ENCODE measurements at places on chromosomes 13 and 19.

GRCh38 chr13:113821847-113822246, 42.0 kb downstream of the GAS6 start:
- no peak for DNase-seq

- DNase-seq, result no peak
Measured at GRCh38 chr13:82934000-82934399, 948.3 kb downstream of the SLITRK1 start.

DNA sequence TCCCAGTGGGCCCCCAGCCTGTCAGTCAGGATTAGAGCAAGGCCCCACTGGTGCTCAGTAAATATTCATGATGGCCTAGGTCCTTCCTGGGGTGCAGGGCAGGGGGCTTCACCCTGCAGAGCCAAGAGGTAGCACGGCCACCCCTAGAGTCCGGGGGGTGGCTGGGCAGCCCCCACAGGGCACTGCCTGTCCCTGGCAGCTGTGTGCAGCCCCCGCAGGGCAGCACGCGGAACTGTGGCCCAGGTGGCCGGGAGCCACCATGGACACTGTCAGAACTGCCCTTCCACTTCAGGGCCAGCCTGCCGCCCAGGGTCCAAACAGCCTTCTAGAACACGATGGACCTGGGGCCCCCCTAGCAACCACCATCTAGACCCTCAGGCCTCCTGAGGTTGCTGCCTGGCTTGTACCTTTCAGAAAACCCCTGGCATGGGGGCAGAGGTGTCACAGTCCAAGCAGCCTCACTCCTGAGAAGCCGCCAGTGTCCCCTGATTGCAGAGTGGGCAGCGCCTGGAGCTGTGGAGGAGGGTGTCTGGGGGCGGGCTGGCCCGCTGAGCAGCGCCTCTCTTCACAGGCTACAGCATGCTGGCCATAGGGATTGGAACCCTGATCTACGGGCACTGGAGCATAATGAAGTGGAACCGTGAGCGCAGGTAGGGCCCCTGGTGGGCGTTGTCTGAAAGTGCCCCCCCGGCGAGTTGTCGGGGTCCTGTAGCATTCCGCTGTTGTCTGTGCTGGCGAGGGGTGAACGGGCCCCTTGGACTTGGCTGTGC, 2.9 kb upstream of the YJEFN3 start:
- DNase-seq, result no peak

GRCh38 chr19:37951816-37952210, 44.8 kb downstream of the SIPA1L3 start:
- DNase-seq, result no peak

DNA sequence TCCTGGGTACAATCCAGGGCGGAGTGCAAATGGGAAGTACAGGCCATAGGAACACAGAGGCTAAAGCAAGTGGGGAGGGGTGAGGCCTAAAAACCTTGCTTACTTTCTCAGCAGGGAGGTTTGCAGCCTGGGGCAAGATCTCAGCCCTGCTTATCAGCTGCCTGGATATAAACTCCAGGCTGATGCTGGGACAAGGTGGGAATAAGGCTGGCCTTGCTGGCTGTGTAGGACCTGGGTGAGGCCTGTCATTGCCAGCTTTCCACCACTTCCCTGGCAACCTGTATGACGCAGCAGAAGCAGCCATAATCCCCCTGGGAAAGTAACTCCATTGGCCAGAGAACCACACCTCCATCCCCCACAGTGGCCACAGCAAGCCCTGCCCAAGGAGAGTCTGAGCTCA, 279.1 kb upstream of the ATXN8OS start:
- no peak for DNase-seq

- no peak for DNase-seq
Measured at GRCh38 chr13:50387051-50387581, 371.9 kb downstream of the KCNRG start.

DNA sequence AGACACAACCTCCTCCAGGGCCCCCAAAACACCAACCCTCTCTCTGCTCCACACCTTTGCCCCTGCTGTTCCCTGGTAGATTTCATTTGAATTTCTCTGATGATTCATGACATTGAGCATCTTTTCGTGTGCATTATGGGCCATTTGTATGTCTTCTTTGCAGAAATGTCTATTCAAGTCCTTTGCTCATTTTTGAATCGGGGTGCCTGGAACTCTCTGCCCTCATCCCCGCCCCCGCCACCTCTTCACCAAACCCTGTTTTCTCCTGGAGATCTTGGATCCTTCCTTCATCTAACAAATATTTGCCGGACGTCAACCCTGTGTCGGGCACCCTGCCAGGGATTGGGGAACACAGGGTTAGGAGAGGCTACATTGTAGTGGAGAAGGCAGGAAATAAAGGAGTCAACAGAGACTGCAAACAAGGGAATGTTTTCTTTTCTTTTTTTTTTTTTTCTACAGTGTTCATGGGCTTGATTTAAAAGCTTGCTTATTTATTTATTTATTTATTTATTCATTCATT, 25.5 kb upstream of the SLC1A5 start:
- DNase-seq, result no peak

DNA sequence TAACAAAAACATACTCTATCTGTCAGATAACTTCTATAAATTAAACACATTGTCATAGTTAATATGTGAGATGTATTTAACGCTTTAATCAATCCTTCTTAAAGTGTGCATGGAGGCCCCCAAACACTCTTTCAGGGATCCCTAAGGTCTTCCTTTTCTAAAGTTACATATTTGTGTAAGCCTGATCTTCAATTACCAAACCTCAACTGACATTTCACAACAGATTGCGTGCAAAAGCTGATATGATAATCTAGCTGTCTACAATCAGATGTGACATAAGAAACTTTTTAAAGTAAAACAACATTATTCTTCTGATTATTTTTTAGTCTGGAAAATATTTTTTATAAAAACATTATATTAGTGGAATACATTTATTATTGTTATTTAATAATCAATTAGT, 1850.4 kb downstream of the OLFM4 start:
- DNase-seq, result no peak

DNA sequence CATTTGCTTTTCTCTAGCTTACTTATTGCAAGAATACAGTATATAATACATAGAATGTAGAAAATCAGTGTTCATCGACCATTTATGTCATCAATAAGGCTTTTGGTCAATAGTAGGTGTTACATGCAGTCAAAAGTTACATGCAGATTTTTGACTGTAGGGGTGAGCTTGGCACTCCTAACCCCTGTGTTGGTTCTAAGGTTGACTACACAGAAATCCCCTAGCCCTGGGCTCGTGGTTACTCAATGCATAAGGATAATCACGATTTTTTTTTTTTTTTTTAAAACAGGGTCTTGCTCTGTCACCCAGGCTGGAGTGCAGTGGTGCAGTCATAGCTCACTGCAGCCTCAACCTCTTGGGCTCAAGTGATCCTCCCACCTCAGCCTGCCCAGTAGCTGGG, 4.0 kb upstream of the NWD1 start:
- DNase-seq, result no peak

GRCh38 chr19:1923319-1923718, 17.7 kb upstream of the CSNK1G2 start:
- DNase-seq, result no peak

GRCh38 chr13:73335210-73335609, 276.4 kb downstream of the KLF5 start:
- no peak for DNase-seq

DNA sequence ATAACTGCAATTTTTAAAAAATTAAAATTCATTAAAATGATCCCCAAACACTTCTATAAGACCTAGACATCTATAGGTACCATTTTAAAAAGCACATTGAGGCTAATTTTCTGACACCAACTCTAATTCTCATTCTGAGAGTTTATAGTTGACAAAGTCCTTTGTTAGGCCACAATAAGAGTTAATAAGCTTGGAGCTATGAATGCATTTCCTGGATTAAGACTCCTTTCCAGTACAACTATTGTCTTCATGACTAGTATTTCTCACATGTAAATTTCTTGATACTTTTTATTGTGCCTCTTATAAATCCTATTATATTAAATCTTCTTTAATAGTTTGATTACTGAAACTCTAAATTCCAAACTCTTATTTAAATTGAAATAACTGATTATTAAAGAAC, 340.8 kb downstream of the KLF12 start:
- no peak for DNase-seq

DNA sequence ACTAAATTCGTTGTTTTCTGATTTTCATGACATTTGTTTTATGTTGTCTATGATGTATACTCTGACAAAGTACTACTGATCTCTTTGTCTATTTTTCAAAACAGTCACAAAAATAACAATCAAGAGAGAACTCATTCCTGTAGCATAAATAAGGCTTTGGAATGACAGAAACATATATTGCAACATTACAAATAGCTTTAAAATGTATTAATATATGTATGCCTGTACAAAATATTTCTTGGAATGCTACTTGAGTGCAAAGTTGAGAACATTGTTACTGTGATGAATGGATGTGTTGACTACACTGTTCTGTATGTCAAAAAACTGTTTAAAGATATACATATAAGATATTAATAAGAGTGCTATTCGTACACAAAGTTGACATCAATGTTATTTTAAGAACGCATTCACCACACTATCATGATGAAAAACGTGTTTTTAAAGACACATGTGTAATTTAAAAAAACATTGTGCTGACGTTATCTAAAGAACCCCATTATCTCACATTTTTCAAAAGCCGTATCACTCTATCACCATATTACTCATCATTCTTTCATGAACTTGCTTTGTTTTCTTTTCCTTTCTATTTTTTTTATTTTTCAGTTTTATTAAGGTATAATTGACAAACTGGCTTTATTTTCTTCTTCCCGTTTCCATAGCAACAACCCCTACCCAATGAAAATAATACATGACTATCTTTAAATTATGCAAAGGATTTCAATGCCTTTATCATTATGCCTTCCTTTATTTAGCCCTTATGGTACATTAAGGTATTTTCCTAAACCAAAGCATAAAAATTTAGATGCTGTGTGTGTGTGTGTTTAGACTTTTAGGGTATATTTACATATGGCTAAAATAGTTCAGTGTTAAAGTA, 918.8 kb downstream of the SLITRK1 start:
- no peak for DNase-seq

DNA sequence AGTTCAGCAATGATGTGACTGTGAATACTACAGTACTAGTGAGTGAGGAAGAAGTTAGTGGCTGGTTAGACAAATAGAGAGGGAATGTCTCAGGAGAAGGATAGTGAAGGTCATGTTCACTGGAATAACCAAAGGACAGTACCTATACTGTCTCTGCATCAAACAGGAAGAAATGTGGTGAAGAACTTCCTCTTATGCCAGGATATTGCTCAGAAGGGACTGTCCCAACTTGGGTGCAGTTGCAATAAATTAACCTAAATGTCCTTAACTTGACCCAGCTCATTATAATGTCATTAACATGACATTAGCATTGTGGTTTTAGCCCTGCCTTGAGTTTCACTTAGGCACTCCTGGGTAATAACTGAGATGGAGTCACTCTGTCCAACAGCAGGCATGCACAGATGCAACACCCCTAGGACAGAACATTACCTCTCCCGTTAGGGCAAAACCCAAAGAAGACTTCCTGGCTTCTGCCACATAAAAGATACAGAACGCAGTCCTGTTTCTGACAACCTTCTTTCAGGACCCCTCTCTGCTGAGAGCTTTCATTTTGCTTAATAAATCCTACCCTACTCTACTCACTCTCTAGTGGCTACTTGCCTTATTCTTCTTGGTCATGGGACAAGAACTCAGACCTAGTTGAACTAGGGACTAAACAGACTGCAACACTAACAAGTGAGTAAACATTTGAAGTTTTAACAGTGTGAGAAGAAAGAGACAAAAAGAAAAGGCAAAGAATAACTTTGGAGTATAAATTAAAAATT, 1591.6 kb upstream of the MIR17HG start:
- no peak for DNase-seq

GRCh38 chr19:15519433-15519976, 11.2 kb downstream of the CYP4F22 start:
- DNase-seq, result no peak

GRCh38 chr19:13764821-13765394, 586 bp downstream of the MRI1 start:
- DNase-seq, result no peak

GRCh38 chr13:30465593-30466357, at the start of gene HMGB1:
TSS of gene HMGB1 (minus strand) at chr13:30465936. CDS start at chr13:30463680, 2,256 bp downstream.
- DNase-seq, result peak; percentile 92

DNA sequence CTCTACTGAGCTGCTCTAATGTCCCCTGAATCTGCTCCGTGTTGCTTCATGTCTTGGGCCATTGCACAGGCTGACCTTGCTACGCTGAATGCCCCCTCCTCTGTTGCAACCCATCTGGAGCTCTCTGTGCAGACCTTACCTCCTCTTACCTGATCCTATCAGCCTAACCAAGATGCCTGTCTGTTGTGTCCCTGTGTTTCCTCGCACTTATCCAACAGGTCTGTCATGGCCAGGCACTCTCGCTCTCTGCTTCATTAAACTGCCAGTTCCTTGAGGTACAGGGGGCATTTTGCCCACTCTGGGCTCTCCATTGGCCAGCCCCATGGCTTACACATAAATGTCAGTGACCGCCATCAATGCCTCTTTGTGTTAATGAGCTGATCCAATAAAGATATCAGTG, 277.7 kb upstream of the TSHZ3 start:
- no peak for DNase-seq

DNA sequence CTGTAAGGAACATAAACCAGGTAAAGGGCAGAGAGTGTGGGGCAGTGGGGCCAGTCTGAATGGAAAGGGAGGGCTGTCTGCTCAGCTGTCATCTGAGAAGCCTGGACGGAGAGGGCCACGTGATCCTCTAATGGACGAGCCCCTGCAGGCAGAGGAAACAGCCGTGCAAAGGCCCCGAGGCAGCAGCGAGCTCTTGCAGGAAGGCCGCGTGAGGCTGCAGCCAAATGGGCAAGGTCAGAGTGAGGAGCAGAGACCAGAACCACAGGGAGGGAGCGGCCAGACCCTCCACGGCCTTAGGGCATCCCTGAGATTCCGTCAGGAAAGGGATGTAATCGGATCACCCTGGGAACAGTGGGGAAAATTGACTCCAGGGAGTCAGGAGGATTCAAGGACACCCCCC, 4.4 kb downstream of the LILRB4 start:
- DNase-seq, result no peak

DNA sequence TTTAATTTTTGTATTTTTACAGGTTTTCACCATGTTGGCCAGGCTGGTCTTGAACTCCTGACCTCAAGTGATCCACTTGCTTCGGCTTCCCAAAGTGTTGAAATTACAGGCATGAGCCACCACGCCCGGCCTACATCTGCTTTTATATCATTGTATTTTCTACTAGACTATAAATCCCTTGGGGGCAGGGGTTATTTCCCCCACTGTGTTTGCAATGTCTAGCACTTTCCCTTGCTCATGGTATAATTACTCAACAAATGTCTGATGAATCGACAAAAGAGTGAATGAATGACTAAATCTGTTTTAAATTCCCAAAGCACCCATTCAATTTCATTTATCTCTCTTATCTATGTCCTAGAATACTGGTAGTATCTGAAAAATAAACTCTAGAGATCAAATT, 244.5 kb upstream of the CSNK1A1L start:
- no peak for DNase-seq

Data from stimulated activated CD8-positive, alpha-beta memory T cell treated with anti-CD3 and anti-CD28 coated beads, Interleukin-7, amount 100 ng/mL, for 1 hour (primary cell).